ENCODE measurements at places on chromosomes 5 and 9.

DNA sequence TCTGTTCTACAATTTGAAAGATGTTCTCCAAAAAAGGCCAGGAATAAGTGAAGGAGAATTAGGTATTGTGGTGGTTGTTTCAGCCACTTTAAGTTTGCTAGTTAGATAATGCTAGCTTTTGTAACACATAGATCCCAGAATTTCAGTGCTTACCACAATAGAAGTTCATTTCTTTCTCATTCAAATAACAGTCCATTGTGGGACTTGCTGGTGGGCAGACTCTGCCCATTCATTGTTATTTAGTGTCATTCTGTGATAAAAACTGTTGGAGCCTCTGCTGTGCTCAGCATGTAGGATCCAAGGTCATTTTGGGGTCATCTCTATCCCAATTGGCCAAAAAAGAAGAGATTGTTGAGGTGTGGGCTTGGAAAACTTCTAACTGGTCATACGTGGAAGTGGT is 106.8 kb downstream of the CCDC192 start:
- DNase-seq: no peak

DNA sequence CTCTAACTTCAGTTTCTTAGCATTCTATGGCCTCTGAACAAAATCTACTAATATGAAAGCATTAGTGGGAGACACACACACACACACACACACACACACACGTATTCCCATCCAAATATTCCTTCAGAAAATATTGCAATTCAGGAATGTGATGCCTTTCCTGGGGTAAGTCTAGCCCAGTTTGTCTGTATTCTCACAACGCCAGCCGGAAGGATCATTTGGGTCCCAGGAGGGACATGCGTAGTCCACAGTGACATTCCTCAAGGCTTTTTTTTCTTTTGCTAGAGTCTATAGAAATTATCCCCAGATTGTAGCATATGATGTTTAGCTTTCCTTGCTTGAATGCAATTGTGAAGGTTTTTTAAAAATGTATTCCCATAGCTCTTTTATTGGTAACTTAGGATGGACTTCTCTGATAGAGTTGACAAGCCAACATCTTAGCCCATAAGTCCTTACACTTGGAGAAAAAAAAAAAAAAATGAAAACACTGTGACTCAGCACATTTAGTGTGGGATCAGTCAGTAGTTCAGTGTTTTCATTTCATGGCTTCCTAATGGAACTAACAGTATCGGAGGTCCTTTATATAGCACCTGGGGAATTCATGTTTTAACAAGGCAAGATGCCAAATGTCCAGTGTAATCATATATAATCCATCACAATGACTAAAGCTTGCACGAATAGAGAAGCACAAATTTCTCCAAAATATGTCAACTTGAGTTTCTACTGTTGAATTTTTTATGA is 316.5 kb downstream of the DIRAS2 start:
- DNase-seq: no peak

DNA sequence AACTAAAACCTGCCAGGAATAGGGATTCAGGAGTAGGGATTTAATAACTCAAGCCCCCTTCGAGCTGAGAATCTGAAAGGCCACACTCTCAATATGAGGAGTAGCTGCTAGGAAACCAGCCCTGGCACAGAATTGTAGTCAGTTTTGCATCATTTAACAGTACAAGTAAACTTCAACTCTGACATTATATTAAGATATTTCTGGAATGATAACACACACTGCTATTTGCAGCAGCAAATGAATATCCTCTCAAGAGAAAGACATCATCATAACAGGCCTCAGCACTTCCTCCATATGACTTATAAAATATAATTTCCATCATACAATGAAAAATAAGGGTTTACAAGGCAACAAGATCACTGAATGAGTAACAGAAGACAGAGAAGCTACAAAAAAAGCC is 138.2 kb upstream of the RFX3 start:
- no peak for DNase-seq

DNA sequence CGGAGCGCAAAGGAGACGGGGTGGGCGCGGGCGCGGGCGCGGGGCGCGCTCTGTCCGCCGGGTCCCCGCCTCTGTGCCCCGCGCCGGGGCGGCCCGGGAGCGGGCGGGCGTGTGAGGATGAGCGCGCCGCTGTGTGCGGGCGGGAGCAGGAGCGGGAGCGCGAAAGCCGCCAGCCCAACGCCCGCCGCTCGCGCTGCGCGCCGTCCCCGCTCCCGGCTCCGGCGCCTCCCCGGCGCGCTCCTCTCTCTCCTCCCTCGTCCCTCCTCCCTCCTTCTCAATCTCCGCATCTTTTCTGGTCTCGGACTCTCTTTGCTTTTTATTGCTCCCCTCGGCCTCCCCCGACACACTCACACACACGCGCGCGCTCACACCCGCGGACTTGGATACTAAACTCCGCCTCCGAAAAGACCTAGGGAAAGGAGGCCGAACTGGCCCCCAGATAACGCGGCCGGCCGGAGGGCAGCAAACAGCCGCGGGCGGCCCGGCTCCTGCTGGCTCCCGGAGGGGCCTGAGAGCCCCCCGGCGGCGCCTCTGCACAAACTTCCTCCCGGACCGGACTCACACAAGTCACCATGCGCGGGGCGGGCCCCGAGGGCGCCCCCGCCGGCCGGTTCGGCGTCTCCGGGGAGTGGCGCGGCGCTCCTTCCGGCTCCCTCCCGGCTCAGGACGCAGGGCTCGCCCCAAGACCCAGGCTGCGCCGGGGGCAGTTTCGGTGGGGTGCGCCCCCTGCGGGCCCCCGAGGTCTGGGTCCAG is at the start of gene FIBCD1:
Gene FIBCD1, minus strand, starts transcription at position 596 of the 753 bp plus-strand sequence. CDS start 640 bp downstream, outside the sequence.
- no peak for DNase-seq

DNA sequence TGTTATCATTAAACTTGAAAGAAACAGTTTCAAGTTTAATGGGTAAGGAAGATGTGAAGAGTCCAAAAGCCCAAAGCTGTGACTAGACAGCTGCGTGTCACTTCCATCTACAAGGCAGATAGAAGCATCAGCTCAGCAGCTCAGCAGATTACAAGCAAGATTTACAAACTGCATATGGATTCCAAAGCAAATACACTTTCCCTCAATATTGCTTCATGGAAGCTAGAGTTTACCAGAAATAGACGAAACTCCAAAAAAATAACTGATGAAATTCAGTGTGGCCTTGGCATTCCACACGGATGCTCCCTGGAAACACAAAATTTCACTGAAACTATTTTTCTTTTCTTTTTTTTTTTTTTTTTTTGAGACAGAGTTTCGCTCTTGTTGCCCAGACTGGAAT is 17.9 kb downstream of the MYO10 start:
- DNase-seq: no peak

DNA sequence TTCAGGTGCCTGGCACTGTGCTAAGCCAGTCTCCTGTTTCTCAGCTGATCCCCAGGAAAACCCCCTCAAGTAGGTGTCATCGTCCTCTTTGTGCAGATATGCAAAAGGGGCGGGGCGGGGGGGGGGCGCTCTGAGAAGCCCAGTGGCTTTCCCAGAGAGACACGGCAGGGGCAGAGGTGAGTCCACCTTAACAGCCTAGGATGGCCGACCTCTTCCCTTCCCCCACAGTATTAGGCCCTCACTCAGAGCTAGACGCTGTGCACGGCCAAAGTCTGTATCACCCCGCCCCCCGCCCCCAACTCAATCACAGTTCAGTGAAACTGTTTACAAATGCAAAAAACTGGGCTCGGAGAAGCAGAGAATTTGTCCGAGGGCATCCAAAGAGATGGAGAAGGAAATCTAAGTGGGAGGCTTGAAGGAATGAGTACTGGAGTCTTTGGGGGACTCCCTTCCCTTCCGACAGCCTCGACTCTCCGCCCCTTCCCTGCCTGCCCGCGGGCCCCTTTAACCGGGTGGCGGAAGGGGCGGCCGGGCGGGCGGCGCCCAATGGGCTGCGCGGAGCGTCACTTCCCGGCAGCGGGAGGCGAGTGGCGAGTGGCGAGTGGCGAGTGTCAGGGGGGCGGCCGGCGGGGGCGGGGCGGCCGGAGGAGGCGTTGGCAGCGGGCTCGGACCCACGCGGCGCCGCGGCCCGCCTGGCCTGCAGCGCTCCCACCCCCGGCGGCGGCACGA is at the start of gene ERGIC1:
Gene ERGIC1, plus strand, starts transcription at position 566 of the 729 bp plus-strand sequence. Its CDS starts 163 bp downstream, at position 729.
- no peak for DNase-seq

- no peak for DNase-seq
These were observed 311.2 kb downstream of the TRIM32 start for GRCh38 chr9:116998305-116998704.

DNA sequence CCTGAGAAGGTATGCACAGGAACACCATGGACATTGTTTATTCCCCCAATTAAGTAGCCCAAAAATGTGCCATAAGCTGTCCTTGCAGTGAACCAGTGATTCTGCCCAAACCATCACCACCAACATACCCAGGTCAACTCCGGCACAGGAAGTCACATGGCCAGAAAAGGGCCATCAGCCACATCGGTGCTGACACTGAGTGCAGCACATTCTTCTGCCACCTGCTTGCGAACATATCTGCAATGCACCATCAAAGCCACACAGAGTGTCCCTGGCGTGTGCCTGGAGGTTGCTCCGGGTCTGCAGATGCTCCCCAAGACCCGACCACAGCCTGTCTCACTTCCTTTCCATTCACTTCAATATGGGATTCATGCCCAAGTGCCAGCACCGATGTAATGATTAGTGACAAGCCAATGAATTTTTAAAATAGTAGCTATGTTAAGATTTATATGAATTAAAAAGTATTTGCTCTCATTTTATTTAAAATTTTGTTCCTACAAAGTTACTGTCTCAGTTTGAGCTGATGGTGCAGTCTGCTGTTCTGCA is 37.6 kb downstream of the SYK start:
- no peak for DNase-seq

GRCh38 chr5:33810491-33811120 is 81.2 kb downstream of the ADAMTS12 start:
- no peak for DNase-seq

- DNase-seq: no peak
These were observed 184.5 kb downstream of the TRIO start for GRCh38 chr5:14327624-14328023.

DNA sequence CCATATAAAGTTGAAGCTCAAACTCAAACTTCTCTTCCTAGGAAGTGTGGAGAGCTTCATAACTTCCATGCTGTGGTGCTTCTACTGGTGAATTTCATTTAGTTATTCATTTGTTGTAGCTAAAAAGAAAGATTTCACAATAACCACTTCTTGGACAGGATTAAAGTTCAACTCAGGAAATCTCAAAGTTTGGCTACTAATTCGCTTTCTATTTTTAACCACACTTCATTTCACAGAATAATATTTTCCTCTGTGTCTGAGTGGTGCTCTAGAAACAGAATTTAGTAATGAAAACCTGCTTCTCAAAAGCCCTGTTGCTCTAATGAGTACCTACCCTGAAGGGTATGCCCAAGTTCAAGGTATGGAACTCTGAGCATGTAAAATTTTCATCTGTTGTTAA is 73.9 kb downstream of the ACTBL2 start:
- no peak for DNase-seq

GRCh38 chr9:101739311-101739710 is 864 bp upstream of the GRIN3A start:
- DNase-seq: no peak

DNA sequence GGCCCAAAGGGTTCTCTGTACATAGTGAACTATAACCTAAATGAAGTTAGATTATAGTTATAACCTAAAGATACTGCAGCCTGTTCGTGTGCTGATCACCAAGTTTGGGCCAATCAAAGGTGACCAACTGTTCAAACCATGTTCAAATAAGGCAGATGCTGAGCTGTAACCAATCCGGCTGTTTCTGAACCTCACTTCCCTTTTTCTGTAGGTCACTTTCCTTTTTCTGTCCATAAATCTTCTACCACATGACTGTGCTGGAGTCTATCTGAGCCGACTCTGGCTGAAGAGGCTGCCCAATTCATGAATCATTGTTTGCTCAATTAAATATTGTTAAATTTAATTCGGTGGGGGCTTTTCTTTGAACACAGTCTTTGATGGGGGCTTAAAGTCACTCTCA is 1920.2 kb downstream of the MAT2B start:
- DNase-seq: no peak

- no peak for DNase-seq
These were observed 52.4 kb downstream of the NREP start for GRCh38 chr5:111704452-111705085.

DNA sequence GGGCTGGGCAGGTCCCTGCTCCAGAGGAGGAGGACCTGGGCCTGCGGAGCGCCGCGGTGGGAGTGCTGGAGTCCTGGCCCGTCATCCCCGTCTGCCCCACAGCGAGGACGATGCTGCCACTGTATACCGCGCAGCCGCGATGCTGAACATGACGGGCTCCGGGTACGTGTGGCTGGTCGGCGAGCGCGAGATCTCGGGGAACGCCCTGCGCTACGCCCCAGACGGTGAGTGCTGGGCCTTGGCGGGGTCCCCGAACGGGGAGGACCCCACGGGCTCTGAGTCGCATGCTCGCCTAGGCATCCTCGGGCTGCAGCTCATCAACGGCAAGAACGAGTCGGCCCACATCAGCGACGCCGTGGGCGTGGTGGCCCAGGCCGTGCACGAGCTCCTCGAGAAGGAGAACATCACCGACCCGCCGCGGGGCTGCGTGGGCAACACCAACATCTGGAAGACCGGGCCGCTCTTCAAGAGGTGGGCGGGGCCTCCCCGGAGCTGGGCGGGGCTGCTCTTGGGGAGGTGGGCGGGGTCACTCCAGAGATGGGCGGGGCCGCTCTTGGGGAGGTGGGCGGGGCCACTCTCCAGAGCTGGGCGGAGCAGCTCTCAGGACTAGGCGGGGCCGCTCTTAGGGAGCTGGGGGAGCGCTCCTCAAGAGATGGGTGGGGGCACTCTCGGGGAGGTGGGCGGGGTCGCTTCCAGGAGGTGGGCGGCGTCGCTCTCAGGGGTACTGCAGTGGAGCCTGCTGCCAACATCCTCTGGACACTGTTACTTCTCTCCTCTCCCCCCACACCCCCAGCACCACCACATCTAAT is 13.1 kb downstream of the LRRC26 start:
- DNase-seq: no peak

DNA sequence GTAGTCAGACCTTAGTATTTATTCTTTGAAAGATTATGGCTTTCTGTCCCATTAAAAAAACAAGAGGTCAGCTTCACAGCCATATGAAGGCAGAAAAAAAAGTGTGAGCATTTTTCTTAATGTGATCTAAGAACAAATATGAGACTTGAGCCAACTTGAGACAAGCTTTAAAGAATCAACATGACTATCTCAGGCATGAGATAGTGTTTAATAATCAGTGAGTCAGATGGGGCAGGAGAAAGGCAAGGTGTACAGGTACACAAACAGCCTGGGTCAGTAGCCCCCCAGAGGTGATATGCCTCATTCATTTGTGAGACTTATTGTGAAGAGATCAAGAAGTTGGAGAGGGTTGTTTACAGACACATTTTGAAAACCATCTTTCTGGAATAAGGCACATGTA is 83.6 kb downstream of the GDNF start:
- DNase-seq: no peak

DNA sequence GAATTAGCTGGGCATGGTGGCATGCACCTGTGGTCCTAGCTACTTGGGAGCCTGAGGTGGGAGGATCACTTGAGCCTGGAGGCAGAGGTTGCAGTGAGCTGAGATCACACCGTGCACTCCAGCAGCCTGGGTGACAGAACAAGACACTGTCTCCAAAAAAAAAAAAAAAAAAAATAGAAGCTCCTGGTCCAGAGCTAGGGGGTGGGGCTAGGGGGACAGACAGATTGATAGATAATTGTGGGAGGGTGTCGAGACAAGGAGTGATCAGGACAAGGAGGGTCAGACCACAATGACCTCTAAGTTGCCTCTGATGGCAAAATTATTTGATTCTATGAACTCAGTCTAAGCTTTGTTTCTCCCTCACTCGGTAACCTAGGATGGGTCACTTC is 6.6 kb upstream of the PHF19 start:
- DNase-seq: no peak

Data from smooth muscle cell of the brain vasculature (primary cell).